ENCODE measurements at places on chromosomes 6 and 20.

DNA sequence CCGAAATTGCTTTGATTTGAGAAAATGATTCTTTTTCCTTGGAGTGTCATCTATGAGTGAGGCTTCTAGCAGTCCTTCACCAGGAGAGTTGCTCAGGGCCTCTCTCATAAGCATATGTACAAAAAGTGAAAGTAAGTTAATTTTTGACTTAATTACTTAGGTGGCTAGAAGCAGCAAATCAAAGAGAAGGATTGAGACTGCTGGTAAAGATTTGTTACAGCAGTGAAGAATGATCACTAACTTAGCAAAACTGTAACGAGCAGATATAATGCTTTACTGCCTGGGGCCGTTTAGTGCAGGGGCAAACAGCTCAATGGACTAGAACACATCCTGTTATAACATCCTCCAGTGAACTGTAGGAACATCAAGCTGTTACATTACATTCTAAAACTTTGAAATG, 167.8 kb upstream of the RIPOR2 start:
- no peak for DNase-seq

GRCh38 chr20:41031243-41031619, 2.6 kb downstream of the TOP1 start:
- no peak for DNase-seq

DNA sequence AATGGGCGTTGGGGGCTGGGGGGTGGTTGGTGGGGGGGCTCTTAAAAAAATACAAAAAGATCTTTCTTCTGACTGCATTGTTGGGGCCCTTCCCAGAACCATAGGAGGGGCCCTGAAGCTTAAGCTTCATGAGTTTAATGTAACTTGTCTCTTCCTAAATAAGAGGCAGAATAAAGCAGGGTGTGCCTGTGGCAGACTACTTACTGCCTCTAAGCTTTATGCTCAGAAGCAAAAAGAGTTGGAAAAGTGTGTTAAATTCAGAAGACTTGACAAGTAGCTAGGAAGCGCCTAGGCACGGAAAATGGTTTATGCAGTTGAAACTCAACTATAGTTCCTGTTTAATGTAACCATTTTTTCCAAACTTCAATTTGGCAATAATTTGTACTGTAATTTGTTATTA, 44.5 kb downstream of the TIAM2 start:
- DNase-seq: no peak

DNA sequence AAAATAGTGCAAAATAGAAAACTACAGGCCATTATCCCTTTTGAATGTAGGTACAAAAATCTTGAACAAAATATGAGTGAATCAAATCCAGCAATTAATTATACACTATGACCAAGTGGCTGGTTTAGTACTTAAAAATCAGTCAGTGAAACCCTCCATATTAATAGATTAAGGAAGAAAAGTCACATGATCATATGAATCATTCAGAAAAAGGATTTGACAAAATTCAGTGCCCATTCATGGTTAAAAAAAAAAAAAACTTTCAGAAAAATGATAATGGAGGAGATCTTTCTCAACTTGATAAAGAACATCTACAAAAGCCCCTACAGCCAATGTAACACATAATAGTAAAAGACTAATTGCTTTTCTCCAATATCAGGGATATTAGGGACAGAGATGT, 75.0 kb downstream of the FAM120B start:
- no peak for DNase-seq

DNA sequence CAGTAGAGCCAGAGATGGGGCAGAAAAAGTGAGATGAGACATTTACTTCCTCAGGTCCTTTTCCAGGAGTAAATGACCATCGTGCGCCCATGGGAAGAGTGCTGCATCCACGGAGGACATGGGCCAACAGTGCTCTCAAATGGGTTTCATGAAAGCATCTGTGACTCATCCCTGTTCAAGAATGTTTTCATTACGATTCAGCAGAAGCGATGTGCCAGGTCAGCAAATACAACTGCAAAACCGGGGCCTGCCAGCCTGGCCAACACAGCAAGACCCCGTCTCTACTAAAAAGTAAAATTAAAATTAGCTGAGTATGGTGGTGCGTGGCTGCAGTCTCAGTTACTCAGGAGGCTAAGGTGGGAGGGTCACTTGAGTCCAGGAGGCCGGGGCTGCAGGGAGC, 125.1 kb downstream of the LY86 start:
- no peak for DNase-seq

DNA sequence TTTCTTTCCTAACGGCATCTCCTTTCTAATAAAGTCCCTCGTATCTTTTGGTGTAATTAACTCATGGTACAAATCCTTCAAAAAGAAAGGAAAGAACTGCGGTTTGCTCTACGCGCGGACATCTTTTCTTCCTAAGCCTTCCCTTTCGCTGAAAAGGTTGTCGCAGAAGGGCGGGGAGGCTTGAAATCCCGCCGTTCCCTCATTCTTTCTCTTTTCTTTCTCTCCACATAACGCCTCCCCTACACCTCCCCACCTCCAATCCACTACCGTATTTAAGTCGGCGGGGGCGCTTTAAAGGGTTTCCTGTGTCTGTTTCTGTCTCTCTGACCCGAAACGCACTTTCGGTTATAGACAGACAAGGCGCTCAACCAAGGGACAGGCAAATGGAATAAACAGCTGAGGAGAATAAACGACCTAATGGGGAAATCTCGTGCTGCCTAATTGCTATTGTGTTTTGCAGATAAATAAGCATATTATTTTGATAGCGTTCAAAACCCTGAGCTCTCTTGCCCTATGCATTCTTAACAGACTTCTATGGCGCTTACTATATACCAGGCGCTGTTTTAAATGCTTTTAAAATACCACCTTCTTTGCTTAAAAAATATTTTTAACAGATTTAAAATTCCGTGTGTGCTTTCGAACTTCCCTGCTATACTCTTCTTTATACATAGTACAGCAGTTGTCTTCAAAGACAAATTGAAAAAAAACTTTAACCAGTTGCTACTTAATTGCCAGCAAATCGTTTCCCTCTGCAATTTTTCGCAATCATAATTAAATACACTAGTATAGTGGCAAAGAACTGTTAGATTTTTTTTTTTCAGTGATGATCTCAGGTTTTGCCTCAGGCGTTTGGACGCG, 2.5 kb upstream of the HEY2 start:
- DNase-seq: peak; percentile 56

DNA sequence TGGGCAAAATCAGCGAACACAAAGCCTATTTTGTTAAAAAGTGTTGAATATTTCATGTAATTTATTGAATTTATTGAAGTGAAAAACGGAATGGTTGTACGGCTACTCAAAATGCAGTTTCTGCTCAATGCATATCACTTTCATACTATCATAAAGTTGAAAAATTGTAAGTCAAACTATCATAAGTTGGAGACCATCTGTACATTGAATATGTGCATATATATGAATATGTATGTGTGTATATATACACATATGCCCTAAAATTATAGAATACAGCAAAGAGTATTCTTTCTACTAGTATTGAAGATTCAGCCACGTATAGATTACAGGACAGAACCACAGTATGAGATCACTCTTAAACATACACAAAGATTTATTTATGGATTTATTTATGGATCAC, 499.0 kb upstream of the SULF2 start:
- DNase-seq: no peak

DNA sequence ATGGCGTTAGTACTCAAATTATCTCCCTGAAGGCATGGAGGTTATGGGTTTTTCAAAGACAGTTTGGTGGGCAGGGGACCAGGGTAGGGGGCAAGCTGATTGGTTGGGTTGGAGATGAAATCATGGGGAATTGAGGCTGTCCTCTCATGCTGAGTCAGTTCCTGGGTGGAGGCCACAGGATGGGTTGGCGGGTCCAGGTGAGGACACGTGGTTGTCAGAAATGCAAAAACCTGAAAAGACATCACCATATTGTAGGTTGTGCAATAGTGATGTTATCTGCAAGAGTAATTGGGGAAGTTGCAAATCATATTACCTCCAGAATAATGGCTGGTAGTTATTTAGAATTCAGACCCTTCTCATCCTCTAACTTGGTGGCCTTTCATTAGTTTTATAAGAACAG, 30.1 kb downstream of the GPX6 start:
- DNase-seq: no peak

DNA sequence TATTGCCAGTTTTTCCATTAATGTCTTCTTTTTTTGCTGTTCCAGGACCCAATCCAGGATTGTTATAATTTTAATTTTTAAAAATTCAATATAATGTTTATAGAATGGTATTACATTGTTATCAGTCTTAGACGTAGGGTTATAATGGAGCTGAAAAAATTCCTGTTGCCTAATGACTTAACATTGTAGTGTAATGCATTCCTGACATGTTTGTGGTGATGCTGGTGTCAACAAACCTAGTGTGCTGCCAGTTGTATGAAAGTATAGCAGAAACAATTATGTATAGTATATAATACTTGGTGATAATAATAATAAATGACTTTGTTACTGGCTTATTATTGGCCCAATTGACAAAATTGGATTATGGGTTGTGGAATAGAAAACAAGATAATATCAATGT, 30.4 kb downstream of the KIZ start:
- DNase-seq: no peak

- DNase-seq: no peak
Observed at GRCh38 chr6:41228096-41228495, at the start of gene TREML4. Gene TREML4 (plus strand): TSS chr6:41228349. CDS start chr6:41228428, 79 bp downstream.

GRCh38 chr20:57199656-57200405, 66.6 kb downstream of the BMP7 start:
- no peak for DNase-seq

DNA sequence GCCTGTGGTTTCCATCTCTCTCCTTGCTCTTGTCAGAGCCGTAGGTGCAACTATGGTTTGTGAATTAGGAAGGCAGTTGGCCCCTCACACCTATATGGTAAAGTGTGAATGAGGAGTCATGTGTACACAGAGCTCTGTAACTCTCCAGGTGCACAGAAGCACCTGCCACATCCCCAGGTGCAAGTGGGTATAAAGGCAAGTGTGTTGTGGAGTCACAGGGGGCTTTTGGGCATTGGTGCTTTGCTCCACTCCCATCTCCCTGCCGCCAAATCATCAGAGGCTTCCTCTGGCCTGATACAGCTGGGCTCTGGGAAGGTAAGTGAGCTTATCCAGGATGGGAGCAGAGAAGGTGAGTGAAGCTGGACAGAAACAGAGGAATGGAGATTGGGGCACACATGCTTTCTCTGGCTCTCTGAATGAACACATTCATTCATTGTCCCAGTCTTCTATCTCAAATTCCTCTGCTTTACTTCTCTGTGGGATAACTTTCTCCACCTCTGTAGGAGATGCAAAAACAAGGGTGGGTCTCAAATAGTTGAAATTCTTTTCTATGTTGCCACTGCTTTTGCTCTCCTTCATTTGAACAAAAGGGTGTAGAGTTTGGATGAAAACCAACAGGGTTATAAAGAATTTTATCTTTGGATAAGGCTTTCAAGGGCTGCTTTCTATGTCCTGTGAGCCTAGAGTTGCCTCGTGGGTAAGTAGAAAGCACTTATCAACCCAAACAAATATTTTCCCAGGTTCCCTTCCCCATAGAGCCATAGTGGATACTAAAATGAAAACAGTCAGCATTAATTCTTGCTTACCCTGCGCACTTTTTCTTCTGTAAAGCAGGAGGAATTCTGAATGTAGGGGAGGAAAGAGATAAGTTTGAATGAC, 45.0 kb upstream of the RIPOR2 start:
- DNase-seq: no peak

- no peak for DNase-seq
Observed at GRCh38 chr6:91654357-91654756, 1067.5 kb upstream of the MAP3K7 start.

- no peak for DNase-seq
Observed at GRCh38 chr20:50982363-50982762, 23.7 kb downstream of the MOCS3 start.

All from T-helper 9 cell (primary cell).